ENCODE measurements at places on chromosomes 3 and 15. TPM values are rescaled to one million over a fixed set of nuclear protein-coding genes. Genes with fewer than 3 reads are reported as not detected.

Gene LRRIQ4
- total RNA-seq = not detected

Gene CLDN11
- 0.22 TPM for total RNA-seq

Gene CACNA1D
- 1.2 TPM for total RNA-seq

Gene APBA2
- total RNA-seq = 18.8 TPM

Gene LYZL4
- not detected for total RNA-seq

Gene MYL3
- 0.15 TPM for total RNA-seq

Gene PLA2G4D
- not detected for total RNA-seq

Gene AQP9
- total RNA-seq = 0.07 TPM

Gene ADGRG7
- total RNA-seq = not detected

Gene GP5
- total RNA-seq = not detected

Gene MUC20
- total RNA-seq = 0.64 TPM

Gene ANKDD1A
- 1.9 TPM for total RNA-seq

Gene CCR1
- not detected for total RNA-seq

Gene NR2F2
- 20.2 TPM for total RNA-seq

Gene XIRP1
- 0.14 TPM for total RNA-seq

Gene SPSB4
- 0.15 TPM for total RNA-seq

Gene RPL39L
- 49.3 TPM for total RNA-seq

Gene BUB1B
- 25.8 TPM for total RNA-seq

Gene PLA2G4F
- total RNA-seq = not detected

Data from A549 treated with Hydrocortisone at 1 μM for 4 hours (cell line).